ENCODE measurements at places on chromosomes 3 and 15. TPM values are rescaled to one million over a fixed set of nuclear protein-coding genes. Genes with fewer than 3 reads are reported as not detected.
A peak's percentile ranks its signal among the peaks of the same experiment; 100 is the strongest.

- no peaks in the 10 kb centered on the region for H3K4me1 ChIP-seq
- H3K27me3 ChIP-seq, result no peaks in the 10 kb centered on the region
- DNase-seq, result no peak
- no peak overlapping the region for H3K4me3 ChIP-seq
- no peaks in the 10 kb centered on the region for H3K36me3 ChIP-seq
- H3K27ac ChIP-seq, result no peak overlapping the region
Measured at GRCh38 chr3:152785051-152785450, 49.9 kb upstream of the P2RY1 start.

DNA sequence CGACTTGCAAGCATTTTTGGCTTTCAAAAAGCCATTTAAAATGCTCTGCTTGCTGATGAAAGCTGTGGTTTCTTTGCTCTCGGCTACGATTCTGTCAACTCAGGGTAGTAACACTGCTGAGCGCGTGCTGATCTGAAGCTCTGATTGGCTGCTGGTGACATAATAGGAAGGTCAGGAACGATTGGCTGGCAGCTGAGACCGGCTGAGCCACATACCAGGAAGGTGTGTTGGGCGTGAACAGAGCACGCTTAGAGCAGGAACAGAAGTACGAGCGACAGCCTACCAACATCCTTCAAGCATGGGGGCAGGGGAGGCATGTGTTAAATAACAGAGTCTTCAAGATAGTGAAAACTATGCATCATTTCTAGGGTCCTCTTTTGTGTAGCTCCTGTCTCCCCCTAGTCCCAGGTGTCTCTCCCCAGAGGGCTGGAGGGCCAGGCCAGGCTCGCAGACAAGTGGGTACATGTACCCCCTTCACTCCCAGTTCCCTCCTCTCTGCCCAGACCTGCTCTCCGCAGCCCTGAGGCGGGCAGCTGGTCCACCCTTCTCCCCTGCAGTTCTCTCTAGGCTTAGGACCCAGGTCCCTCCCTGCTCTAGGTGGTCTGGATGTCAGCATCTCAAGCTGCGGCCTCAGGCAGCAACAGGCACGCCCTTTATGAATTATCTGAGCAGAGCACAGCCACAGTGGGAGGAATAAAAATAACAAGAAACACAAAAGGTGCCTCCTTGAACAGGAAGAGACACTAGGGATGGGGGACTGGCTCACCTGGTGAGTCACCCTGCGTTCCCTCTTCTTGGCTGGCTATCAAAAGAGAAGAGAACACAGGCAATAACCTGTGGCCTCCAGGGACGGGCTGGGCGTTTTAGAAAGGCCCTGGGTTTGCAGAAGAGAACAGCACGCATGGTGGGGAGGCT lies 76.0 kb downstream of the TAMM41 start:
- H3K27me3 ChIP-seq, result no peaks in the 10 kb centered on the region
- H3K4me1 ChIP-seq, result no peaks in the 10 kb centered on the region
- H3K36me3 ChIP-seq, result no peaks in the 10 kb centered on the region
- H3K27ac ChIP-seq, result no peak overlapping the region
- no peak overlapping the region for H3K4me3 ChIP-seq

GRCh38 chr3:61015408-61015807 lies 235.8 kb downstream of the FHIT start:
- H3K4me3 ChIP-seq, result no peak overlapping the region
- no peak for DNase-seq
- no peaks in the 10 kb centered on the region for H3K4me1 ChIP-seq
- no peak overlapping the region for H3K27ac ChIP-seq
- H3K27me3 ChIP-seq, result no peaks in the 10 kb centered on the region

DNA sequence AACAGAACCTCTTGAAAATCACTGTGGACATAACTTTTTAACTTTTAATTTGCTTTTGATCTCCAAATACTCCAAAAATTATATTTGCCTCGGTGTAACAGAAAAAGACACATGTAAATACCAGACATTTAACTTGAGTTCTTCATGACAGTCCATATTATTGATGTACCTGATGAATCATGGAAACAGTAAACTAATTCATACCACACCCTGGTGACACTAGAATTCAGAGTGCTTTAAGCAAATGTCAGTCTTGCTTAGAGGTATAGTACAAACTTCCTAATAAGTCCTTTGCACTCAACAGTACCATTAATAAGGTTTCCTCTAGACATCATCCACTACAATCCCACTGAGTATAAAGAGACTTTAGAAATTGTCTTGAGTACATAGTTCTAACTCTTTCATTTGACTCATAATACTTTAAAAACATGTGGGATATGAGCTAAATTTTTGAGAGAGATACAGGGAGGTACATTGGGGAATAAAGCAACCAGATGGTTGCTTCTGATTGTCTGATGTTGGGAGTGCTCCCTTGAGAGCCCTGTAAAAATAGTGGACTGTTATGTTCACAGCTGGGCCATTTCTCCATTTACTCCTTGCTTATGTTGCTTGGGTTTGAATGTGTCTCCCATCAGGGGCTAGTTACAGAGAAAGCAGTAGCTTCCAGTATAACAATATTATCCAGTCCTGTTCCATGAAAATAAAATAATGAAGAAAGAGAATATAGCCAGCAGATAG lies 175.7 kb downstream of the ALCAM start:
- no peaks in the 10 kb centered on the region for H3K4me1 ChIP-seq
- no peaks in the 10 kb centered on the region for H3K27me3 ChIP-seq
- H3K36me3 ChIP-seq, result peaks cover 7% of the 10 kb centered on the region
- H3K4me3 ChIP-seq, result no peak overlapping the region
- DNase-seq, result no peak
- no peak overlapping the region for H3K27ac ChIP-seq

DNA sequence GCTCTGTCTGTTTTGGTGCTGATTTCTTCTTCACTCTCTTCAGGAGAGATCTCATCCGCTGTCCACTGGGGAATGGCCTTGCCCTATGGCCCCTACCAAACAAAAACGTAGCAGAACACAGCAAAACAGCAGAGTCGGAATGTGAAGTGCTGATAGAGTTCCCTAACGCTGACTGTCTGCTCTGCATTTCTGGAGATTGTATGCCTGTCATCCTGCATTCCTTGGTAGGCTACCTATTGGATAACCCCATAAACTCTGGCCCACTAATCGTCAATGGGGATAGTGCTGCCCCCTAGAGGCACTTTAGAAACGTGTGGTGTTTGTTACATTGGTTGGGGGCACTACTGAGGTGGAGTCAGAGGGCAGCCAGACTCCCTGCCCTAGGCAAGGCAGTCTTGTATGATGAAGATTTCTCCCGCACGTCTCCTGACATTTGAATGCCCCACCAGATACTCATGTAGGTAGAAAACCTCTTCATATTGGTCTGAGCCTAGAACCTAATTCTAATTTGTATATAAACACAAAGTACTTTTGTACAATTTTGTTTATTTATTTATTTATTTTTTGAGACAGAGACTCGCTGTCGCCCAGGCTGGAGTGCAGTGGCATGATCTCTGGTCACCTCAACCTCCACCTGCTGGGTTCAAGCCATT lies 15.6 kb upstream of the MAGEF1 start:
- peak; percentile 55 for DNase-seq
- no peak overlapping the region for H3K27ac ChIP-seq
- no peaks in the 10 kb centered on the region for H3K36me3 ChIP-seq
- no peaks in the 10 kb centered on the region for H3K27me3 ChIP-seq
- H3K4me3 ChIP-seq, result no peak overlapping the region
- H3K4me1 ChIP-seq, result peaks cover 3% of the 10 kb centered on the region

GRCh38 chr15:35505141-35505540 lies 40.8 kb downstream of the DPH6 start:
- DNase-seq, result no peak
- H3K36me3 ChIP-seq, result no peaks in the 10 kb centered on the region
- H3K27me3 ChIP-seq, result no peaks in the 10 kb centered on the region
- no peaks in the 10 kb centered on the region for H3K4me1 ChIP-seq
- H3K4me3 ChIP-seq, result no peak overlapping the region
- H3K27ac ChIP-seq, result no peak overlapping the region

DNA sequence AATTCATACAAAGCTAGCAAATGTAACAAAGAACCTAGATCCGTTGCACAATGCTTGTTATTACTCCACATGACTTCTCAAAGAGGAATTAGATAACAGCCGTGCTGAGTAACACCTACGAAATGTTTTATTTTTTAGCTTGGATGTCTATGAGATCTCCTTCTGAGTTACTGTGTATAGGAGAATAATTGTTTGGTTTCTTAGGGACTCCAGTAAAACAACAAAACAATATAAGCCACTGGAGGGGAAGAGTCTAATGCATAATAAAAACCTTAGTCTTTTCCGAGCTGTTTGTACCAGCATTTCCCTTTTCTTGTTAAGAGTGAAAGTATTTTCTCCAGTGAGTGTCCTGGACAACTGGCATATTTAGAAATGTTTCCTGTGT lies 15.6 kb downstream of the SNAP23 start:
- H3K36me3 ChIP-seq, result peaks cover 23% of the 10 kb centered on the region
- H3K4me1 ChIP-seq, result no peaks in the 10 kb centered on the region
- DNase-seq, result no peak
- peak overlapping the region; percentile 19 for H3K27ac ChIP-seq

DNA sequence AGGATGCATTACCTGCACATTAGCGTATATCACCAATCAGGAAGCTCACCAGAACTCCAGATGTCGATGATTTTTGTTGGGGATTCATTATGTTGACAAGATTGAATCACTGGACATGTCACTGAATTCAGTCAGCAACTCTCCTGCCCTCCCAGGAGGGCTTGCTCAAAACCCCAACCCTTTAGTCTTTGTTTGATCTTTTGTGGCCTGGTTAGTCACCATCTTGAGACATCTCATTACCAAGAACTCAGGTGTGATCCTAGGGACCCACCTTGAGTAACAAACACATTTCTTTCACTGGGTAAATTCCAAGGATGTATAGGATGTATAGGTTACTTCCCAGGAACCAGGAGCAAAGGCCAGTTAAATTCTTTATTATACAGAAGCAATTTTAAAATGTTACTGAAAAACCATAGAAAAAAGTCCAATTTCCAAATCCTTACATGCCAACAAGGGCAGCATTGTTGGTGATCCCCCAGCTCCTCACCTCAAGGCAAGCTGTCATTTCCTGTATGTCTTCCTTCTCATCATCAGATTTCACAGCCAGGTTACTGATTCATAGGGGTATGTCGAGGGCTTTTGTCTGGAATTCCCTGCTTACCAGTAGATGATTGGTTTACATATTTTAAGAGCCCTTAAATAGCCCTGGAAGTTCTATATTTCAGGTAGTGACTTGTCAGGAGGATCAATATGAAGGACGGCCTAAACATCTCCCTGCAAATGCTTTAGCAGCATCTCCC lies 11.7 kb downstream of the SNRPN start:
- H3K27ac ChIP-seq, result no peak overlapping the region
- no peaks in the 10 kb centered on the region for H3K36me3 ChIP-seq
- H3K4me1 ChIP-seq, result no peaks in the 10 kb centered on the region
- no peaks in the 10 kb centered on the region for H3K27me3 ChIP-seq
- no peak overlapping the region for H3K4me3 ChIP-seq
- DNase-seq, result no peak

GRCh38 chr3:171187706-171188290 lies 161.3 kb upstream of the SLC2A2 start:
- no peaks in the 10 kb centered on the region for H3K4me1 ChIP-seq
- no peak overlapping the region for H3K4me3 ChIP-seq
- H3K27me3 ChIP-seq, result no peaks in the 10 kb centered on the region
- H3K27ac ChIP-seq, result no peak overlapping the region

DNA sequence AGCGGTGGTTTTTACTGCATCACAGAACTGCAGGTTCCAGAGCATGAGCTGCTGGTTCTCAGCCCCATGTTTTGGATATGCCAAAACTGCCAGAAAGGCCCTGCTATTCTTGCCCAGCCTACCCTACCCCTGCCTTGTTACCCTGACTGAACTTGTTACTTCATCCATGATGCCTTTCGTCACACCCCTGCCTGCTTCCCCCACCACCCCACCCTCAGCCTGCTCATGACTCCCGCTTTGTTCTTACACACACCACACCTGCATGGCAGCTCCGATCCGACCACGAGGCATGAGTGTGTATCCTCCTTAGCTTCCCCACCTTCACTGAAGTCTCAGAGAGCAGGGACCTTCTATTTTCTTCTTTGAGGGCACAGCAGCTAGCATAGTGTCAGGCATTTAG lies 5.1 kb upstream of the TM4SF1 start:
- peaks cover 21% of the 10 kb centered on the region for H3K4me1 ChIP-seq
- H3K27me3 ChIP-seq, result no peaks in the 10 kb centered on the region
- no peak for DNase-seq
- no peak overlapping the region for H3K4me3 ChIP-seq
- no peak overlapping the region for H3K27ac ChIP-seq

The GOLGA6B gene
- 0.33 TPM for total RNA-seq

The EPHB1 gene
- total RNA-seq, result 10.9 TPM

The KNSTRN gene
- total RNA-seq, result 12.0 TPM

The CCR3 gene
- total RNA-seq, result not detected

The SUCNR1 gene
- 1.7 TPM for total RNA-seq

The RBP2 gene
- total RNA-seq, result not detected

The IL17RB gene
- 27.4 TPM for total RNA-seq

The CYP8B1 gene
- 320 TPM for total RNA-seq

All from right lobe of liver (tissue), 6 donors.